ENCODE measurements at places on chromosomes 7 and 10.

- DNase-seq: no peak
Observed at GRCh38 chr10:93485690-93486089, 3.6 kb upstream of the MYOF start.

GRCh38 chr7:133358708-133359107 lies 105.8 kb downstream of the EXOC4 start:
- no peak for DNase-seq

DNA sequence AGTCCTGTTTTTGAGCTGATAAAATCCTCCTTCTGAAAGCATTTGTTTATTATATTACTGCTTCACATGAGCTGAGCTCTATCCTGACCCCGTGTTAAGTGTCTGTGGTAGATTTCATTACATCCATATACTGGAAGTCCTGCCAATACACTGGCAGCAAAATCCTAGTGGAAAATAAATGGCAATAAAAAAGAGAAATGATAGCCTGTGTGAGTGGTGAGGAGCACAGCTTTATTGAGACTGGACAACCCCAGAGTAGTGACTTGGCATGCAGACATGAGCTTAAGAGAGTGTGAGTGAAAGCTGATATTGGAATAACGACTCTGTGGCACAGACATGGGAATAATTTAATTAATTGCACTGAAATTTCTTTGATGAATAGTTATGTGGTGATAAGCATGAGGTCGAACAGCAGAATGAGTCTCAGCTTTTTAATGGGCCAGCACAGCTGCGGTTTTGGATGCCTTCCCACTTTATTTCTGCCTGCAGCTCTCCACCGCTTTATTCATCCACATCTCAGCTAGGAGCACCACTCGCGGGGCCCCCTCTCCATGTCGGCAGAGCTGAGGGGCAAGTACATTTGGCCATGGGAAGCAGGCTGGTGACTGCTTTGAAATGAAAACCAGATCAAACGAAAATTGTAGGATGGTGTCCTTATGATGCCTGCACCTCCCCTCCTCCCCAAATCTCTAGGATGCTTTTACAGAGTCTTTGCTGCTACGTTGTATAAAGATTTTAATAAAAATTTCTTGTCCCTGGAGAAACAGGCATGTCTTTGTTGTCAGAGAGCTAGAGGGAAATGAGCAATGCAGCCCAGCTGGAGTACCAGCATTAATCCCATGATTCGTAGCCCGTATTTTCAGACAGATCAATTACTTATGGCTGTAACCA lies 494.3 kb downstream of the AUTS2 start:
- no peak for DNase-seq

DNA sequence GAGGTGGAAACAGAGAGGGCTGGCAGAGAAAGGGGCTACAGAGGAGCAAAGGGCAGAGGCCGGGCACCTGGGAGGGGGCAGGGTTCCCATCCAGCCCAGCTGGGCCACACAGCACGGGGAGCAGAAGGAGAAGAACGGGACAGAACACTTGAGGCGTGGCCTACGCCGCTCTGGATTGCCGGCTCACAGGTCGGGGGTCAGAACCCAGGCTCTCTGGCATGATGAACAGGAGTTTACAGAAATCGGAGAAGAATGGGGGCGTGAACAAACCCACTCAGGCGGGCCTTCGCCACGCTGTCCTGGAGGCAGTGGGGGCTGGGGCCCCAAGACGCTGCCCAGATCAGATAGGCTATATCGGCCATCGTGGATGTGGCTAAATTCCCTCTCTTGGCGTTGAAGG lies 362.2 kb upstream of the SHH start:
- DNase-seq: no peak

DNA sequence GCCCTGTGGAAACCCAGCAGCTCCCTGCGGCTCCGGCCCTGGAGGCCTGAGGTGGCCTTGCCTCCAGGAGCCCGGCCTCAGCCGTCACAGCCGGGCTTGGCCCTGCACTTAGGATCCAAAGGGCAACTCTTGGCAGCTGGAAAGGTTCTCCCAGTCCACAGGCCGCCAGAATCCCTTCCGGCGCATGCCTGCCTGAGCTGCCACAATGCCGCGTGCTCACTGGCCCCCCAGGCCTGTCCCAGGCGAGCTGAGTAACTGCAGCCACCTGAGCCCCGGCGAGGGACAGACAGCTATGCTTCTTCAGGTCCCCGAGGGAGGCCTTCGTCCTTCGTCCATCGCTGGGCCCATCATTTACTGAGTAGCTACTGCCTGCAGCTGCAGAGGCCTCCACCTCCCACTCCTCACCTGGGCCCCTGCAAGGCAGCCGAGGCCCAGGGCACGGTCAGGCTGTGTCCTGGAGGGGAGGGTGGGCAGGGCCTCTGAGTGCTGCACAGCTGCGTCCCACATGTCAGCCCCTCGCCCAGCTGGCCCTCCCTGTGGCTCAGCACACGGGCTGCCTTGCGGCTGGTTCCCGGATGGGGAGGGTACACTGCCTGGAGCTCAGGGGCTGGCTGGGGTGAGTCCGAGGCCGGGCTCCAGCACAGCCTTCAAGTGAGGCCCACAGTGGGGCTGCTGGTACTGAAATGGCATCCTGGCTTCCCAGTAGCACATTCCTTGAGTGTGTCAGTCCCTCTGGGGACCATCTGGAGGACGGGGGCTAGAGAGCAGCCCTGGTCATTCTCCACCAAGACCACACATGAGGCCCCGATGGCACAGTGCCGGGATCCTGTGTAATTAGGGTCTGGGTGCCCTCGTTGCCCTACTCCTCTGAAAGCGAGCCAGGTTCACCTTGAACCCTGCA lies 172.5 kb downstream of the ELFN1 start:
- no peak for DNase-seq

DNA sequence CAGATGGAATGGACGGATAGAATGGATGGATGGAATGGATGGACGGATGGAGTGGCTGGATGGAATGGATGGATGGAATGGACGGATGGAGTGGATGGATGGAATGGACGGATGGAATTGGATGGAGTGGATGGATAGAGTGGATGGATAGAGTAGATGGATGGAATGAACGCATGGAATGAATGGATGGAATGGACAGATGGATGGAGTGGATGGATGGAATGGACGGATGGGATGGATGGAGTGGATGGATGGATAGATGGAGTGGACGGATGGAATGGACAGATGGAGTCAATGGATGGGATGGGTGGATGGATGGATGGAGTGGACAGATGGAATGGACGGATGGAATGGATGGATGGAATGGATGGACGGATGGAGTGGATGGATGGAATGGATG lies 259.7 kb upstream of the C7orf33 start:
- DNase-seq: no peak

GRCh38 chr7:2729031-2729892 lies 41.3 kb downstream of the AMZ1 start:
- DNase-seq: no peak
